Activated CD4-positive, alpha-beta T cell treated with anti-CD3 and anti-CD28 coated beads for 48 hours (primary cell): ENCODE measurements at places on chromosomes 2 and 18.
A peak's percentile ranks its signal among the peaks of the same experiment; 100 is the strongest.

GRCh38 chr18:12327510-12328178 is 19.6 kb downstream of the TUBB6 start:
- peak; percentile 90 for DNase-seq

GRCh38 chr2:58350484-58350883 is 109.4 kb upstream of the FANCL start:
- DNase-seq, result no peak

DNA sequence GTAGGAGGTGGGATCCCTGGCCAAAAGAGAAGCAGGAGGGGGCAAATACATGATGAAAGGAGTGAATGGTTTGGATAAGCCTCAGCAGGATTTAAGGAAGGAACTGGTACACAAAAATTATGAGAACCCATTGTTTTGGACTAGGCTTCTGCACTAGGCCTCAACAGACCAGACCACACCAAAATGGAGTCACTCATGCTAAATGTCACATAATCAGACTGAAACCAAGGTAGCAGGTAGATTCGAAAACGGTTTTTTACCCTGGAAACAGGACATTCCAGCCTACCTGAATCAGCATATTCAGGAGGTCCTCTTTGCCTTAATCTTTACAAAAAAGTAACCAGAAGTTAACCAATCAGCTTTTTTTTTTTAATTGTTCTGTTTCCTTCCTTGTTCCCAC is 49.4 kb upstream of the CDCA7 start:
- DNase-seq, result no peak

DNA sequence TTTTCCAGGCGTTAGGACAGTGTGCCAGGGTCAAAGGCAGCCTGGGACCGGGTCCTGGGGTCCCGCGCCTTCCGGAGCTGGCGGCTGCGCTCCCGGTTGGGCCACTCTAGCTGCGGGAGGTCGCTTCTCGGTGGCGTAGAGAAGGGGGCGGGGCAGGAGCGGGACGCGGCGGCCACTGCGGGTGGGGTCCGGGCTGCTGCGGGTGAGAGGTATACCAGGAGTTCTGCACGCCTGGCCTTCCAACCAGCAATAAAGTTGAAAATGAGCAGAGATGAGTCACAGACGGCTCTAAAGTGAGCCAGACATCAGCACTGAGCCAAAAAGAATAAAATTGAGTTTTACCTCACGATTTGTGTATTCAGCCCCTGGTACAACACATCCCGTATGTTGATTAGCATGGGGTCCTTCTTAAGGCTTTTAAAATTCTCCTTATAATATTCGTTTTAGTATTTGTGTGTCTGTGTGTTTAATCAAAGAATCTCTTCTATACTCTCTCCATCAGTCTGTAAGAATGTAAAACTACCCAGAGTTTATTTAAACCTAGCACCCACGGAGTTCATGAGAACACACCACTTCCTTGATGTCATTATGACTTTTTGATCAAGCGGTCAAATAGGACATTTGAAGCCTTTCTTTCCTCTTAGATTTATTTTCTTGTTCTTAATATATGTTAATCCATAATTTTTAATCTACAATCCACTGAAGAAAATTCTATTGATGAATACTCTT is at the start of gene C1GALT1C1L:
Gene C1GALT1C1L, minus strand, starts transcription at position 108 of the 729 bp plus-strand sequence. Its CDS starts 107 bp downstream, at position 1.
- DNase-seq, result peak; percentile 55

DNA sequence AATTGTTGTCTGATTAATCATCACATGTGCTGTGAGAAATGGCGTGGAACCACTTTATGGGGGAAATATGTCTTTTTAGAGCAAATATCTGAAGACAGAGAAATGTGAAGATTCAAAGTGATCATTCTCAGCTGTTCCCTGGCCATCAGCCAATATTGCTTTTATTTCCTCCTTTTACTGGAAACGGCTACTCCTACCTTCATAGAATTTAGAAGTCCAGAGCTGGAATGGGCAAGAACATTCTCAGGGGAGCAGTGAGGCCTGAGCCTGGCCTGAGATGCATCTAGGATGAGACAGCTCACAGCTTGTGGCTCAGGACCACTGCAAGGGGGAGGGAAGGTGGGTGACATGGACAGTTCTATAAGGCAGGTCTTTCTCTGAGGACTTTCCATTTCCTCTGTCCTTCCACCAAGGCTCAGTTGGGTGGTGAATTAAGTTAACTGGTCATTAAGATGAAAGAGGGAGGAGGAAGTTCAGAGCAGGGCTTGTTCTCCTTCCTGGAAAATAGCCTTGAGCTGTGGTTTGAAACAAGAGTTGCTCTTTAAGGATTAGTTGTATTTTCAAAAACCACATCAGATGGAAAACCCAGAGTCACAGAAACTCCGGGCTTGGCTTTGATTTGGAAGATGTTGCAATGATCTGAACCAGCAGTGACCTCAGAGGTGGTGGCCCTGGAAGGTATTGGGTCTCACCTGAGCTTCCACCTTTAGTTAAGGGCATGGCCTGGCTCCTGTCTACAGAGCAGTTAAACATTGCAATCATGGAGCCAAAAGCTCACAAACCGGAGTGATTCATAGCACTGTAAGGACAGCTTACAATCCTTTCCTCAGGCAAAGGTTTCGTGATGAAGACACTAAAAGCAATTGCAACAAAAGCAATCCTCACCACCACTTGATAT is 144.3 kb downstream of the VAPA start:
- no peak for DNase-seq

GRCh38 chr2:1360144-1360543 is 53.1 kb upstream of the TPO start:
- DNase-seq, result no peak

DNA sequence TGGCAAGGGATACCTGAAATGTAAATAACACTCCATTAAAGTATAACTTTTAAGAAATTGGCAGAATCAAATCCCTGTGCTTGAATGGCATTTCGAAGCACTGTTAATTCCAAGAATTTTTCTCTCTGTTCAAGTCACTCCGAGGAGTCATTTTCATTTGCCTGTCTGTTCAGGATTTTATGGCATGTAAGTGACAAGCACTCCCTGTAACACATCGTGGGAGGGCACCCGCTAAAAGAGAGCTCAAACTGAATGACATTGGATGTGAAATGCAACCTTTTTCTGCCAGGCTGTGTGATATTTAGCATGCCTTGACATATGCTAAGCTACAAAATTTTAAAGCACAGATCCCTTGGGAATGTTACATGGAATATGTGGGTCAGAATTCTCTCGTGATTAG is 339.6 kb downstream of the LRRTM1 start:
- DNase-seq, result no peak

GRCh38 chr2:66553370-66553769 is 118.4 kb downstream of the MEIS1 start:
- no peak for DNase-seq

DNA sequence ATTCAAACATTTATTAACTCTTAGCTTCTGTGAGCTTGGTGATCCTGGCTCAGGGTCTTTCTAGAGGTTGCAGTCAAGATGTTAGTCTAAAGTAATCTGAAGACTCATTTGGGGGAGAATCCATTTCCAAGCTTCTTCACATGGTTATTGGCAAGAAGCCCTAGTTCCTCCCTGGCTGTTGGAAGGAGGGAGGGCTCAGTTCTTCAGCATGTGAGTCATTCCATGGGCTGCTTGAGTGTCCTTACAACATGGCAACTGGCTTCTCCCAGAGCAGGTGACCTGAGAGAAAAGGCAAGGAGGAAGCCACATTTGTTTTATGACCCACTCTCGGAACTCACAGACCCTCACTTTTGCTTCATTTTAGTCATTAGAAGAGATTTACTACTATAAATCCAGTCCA is 10.6 kb upstream of the C2orf74 start:
- DNase-seq, result no peak

GRCh38 chr2:189515264-189515663 is 65.3 kb downstream of the SLC40A1 start:
- no peak for DNase-seq
